ENCODE measurements at places on chromosomes 4 and X.
A peak's percentile ranks its signal among the peaks of the same experiment; 100 is the strongest.

- no peak for DNase-seq
Observed at GRCh38 chrX:131277543-131278136, 11.5 kb downstream of the IGSF1 start.

DNA sequence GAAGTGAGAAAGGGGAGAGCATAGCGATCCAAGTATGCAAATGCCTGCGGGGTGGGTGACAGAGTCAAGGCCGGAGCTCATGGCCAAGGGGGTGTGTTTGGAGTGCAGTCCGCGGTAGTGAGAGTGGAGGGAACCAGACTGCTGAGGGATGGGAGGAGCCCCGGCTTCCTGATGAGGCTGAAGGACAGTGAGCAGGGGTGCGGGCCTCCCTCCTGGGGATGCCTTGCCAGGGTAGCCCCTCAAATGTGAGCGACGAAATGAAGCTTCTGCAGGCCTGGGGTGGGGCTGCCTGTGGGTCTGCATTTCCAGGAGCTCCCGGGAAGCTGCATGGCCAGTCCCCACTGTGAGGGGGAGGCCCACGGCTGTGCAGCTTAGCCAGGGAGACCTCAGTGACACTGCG lies 45.0 kb downstream of the PSAPL1 start:
- peak; percentile 74 for DNase-seq

- no peak for DNase-seq
Observed at GRCh38 chr4:152099061-152099425, 338.2 kb upstream of the GATB start.

DNA sequence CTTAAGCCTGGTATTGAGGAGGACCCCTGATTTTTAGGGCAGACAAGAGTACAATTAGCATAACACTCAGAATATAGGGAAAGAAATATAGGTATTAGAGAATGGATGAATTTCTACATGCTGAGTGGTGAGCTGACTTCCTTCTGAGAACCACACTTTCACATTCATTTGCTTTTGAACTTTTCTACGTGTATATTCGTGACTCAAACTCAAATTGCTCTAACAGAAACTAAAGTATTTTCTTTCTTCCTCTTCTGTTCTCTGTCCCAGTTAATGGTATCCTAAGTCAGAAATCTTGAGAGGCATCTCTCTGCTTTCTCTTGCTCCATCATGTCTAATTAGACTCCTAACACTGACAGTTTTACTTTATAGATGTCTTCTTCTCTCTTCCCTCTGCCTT lies 103.2 kb upstream of the CITED1 start:
- no peak for DNase-seq

GRCh38 chrX:101368800-101369199 lies 17.2 kb downstream of the BTK start:
- DNase-seq, result no peak

GRCh38 chr4:121064482-121064881 lies 7.9 kb downstream of the NDNF start:
- DNase-seq, result no peak

DNA sequence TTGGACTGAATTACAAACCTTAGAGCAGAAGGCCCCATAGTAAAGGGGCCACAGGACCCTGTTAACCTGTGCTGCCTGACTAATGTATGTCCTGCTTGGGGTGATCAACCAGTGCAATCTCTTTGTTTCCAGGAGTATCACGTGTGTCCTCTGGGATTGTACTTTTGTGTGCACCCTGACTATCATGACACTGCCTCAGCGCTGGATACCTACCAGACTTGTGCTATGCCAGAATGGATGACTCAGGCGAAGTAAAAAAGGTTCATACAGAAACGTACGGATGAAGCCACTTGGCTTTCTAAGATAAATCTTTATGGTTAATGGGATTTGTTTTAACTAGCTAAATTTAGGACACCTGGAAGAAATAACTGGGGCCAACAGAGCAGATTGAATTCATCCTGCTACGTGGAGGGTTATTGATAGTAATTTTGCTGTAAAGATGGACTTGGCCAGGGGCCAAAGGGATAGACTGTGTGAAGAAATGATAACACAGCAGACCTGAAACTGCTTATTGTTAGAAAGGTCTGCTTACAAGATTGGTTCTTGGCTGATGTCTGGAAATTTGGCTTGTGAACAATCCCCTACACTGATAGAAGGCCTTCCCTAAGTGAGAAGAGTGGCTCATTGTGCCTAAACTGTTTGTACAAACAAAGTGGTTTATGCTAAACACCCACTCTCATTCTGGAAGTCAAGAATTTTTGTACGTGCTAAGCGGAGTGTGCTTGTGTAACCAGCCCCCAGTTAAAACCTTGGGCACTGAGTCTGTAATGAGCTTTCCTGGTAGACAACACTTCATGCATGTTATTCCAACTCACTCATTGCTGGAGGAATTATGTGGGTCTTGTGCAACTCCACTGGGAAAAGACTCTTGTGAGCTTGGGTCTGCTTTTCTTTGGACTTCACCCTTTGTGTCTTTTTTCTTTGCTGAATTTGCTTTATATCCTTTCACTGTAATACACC lies 750.5 kb upstream of the HTR2C start:
- DNase-seq, result no peak

- no peak for DNase-seq
Observed at GRCh38 chr4:26450418-26450817, 39.9 kb downstream of the CCKAR start.

DNA sequence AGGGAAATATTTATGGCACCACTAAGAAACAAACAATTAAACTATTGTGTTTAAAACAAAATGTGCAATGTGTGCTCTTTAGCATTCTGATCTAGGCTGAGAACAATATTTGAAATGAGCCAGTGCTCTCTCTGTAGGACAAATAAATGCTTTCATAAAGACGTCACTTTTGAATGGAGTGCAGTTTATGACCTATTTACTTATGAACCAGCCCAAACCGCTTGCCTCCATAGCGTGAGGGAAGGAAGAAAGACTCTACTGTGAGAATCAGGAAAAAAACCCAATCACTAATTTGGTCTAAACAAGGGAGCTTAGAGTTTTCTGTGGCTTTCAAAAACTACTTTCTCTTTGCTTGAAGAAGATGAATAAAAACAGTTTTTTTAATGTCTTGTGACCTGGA lies 39.4 kb downstream of the SAT1 start:
- DNase-seq, result no peak

Measured in lower leg skin (tissue), 4 donors.